ENCODE measurements at places on chromosomes 5 and 9.
A peak's percentile ranks its signal among the peaks of the same experiment; 100 is the strongest.

DNA sequence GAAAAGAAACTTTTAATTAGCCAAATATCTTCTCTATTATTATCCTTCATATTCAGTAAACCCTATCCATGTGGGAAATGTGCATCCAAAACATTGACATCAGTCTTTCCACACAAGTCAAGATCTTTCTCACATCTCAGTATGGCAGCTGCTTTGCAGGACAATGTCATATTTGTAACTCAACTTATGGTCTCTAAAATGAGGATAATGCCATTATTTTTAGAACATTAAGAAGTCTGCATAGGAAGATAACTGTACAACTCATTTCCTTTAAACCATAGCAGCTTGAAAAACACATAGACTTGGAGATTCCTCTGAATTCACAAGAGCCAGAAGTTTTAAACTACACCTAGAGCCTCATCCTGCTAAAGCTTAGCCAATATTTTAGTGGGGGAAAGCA, 43.7 kb downstream of the MCTP1 start:
- no peak for DNase-seq

DNA sequence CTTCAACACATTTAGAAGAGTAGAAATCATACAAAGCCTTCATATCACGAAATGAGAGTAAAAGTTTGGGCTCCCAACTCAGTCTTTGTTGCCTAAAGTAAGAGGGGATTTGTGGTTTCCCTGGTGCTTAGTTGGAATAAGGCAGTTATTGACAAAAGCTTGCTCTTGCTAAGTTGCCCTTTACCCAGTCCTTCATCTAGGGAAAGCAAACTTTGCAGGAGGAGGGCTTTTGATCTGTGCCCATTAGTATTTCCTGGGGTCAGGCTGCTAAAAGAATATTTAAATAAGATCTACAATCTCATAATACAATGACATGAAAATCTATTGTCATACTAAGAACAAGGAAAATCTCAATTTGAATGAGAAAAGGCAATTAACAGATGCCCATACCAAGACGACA, 84.1 kb upstream of the ACO1 start:
- no peak for DNase-seq

DNA sequence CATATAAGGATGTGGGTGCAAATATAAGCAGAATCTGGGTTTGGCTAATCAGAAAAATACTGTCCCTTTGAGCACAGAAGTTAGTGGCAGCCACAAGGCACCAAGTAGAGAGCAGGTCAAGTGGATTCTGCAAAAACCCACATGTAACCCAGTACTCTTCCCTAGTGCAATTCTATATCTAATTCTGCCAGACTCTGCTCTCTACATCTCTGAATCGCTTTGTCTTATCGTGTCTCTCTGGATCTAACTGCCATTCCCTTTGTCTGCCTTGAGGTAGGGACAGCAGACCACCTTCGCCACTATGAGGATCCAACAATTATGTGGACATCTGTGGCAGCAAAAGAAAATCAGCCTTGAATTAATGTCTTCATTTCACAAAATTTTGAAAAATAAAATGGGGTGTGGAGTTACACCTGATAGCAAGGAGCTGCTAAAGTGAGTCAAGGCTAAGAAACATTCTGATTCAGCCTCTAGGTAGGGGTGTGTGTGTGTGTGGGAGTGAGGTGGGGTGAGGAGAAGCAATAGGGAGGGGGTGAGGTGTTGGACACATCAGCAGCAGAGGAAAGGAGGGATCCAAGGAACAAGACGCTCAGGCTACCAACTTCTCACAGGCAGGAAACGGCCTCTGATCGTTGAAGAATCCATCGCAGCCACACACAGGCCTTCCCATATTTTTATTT, 33.7 kb upstream of the ZNF366 start:
- no peak for DNase-seq

GRCh38 chr9:122102156-122102555, 9.0 kb upstream of the TTLL11 start:
- DNase-seq, result no peak

GRCh38 chr5:14396066-14396465, 185.5 kb upstream of the OTULINL start:
- DNase-seq, result peak; percentile 70

- DNase-seq, result peak; percentile 19
Observed at GRCh38 chr9:133991214-133991921, 756 bp downstream of the VAV2 start.

DNA sequence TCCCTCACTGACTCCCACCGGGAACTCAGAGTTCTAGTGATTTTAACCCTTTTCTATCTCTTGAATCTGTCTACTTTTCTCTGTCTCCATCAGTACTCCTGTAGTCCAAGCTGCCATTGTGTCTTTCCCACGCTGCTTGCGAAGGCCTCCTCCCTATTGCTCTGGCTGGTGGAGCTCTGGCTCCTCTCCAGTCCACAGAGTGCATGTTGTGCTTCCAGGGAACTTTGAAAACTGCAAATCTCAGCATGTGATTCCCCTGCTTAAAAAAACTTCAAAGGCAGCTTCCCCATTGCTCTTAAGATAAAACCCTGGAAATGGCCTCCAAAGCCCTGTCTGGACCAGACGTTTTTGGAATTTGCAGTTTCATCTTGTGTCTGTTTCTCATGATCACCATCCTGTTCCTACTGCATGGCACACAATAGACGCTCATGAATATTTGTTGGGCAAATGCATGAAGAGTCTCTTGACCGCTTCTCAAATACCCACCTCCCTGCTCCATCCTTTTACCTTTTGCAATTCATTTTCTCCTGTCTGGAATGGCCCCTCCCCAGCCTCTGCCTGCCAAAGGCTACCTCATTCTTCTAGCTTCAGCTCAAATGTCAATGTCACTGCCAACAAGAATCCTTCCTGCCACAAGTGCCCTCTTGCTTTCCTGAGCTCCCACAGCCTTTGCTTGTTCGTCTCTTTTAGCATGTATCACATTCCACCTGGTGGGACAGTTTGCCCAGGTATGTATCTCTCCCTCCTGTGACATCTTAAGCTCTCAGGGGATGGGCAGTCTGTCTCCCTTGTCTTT, 293.2 kb downstream of the ARHGAP26 start:
- DNase-seq, result peak; percentile 79

DNA sequence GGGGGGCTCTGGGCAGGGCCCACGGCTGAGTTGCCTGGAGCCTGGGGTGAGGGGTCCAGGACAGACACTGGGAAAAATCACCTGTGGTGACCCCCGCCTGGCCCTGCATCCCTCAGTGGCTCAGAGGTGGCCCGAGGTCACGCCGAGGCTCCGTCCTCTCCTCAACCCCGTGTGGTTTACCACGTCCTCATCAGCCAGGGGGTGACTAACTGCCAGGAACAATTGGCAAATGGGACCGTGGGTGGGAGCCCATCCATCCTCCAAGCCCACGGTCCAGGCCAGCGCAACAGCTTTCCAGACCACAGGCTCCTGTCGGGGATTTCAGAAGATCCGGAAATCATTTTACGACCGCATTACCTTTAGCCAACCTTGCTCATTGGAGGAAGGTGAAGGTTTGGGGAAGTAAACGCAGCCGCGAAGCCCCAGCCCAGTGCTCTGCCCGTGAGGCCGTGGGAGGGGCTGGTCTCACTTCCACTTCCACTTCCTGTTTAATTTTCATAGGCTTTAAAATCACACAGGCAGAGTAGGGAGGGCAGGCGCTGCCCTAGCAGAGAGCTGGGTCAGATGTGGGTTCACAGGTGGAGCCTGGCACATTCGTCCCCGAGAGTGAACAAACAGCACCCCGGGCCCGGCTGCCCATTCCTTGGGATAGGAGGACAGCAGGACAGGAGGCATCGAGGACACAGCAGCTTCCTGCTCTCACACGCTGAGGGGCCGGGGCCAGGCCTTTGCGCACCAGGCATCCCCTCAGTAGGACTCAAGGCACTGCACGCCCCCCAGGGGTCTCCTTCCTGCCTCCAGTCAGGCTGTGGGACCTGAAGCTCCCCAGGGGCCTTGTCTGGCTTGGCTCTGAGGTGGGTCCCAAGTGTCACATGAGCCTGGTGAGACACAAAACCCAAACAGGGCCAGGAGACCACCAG, 19.8 kb upstream of the SLC9A3 start:
- DNase-seq, result no peak

DNA sequence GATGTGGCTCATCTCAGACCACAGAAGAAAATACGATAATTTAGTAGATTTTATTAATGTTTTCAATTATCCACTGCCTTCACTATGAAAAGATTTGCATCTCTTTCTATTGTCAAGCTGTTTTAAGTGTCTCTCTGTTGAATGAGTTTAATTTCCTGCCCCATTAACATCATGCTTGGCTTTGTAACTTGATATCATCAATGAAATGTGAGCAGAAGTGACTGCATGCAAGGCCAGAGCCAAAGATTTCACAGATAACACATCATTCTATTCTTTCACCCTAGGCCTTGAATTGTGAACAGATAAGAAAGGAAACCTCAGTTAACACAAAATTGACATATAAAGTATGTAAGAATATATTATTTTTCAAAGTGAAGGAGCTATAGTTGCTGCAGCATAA, 986.4 kb upstream of the CDH18 start:
- DNase-seq, result peak; percentile 5

DNA sequence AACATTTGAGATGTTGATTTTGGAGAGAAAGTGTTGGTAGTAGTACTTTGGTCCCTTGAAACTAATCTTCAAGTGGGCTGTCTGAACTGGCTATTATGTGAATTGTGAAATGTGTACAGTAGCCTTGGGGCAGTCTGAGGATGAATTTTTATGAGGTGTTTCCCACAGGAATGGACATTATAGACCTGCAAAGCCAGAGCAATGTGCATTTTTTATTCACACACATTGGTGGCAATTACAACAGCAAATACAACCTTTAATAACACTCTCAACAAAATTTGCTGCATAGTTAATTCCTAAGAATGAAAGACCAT, 147.0 kb downstream of the PAM start:
- no peak for DNase-seq

DNA sequence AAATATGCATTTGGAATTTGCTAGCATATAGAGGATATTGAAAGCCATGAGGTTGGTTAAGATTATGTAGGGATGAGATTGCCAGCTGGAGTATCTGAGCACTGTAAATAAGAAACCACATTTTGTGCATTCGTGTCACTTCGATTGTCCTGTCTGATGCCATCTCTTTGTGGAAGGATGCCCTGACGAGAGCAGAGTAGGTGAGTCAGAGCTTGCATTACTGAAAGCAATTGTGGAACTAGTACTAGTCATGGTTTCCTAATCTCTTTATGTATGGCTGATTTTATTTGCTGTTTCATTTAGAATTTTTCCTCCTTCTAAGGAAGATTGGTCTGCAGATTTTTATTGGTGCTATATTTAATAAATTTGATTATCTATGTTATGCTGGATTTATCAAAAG, 14.5 kb upstream of the TAS2R1 start:
- DNase-seq, result no peak

DNA sequence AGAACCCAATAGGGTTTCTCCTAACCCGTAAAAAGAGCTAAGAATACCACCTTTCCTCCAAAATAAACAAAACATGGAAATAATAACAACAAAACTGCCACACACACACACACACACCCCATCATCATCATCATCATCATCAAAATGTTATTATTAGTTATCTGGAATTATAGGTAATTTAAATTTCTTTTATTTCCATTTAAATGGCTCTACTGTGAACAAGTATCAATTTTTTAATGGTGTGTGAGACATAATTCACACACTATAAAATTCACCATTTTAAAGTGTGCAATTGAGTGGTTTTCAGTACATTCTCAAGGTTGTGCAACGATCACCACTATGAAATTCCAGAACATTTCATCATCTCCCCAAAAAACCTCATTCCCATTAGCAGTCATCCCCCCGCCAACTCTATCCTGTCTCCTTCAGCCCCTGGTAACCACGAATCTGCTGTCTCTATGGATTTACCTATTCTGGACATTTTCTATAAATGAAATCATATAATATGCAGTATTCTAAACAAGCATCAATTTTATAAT, 172.7 kb downstream of the ROR2 start:
- peak; percentile 84 for DNase-seq

- DNase-seq, result peak; percentile 26
Observed at GRCh38 chr9:118059484-118060278, 355.5 kb downstream of the TLR4 start.
